Daoy (cell line): ENCODE measurements at places on chromosomes 12 and 14. TPM values are rescaled to one million over a fixed set of nuclear protein-coding genes. Genes with fewer than 3 reads are reported as not detected.

GRCh38 chr12:107415071-107415470 is 270.5 kb upstream of the PWP1 start:
- DNase-seq, result peak; percentile 89

GRCh38 chr14:85948153-85948552 is 418.2 kb downstream of the FLRT2 start:
- no peak for DNase-seq

Gene AGAP2
- total RNA-seq, result 0.03 and 0.29 TPM in 2 replicates

DNA sequence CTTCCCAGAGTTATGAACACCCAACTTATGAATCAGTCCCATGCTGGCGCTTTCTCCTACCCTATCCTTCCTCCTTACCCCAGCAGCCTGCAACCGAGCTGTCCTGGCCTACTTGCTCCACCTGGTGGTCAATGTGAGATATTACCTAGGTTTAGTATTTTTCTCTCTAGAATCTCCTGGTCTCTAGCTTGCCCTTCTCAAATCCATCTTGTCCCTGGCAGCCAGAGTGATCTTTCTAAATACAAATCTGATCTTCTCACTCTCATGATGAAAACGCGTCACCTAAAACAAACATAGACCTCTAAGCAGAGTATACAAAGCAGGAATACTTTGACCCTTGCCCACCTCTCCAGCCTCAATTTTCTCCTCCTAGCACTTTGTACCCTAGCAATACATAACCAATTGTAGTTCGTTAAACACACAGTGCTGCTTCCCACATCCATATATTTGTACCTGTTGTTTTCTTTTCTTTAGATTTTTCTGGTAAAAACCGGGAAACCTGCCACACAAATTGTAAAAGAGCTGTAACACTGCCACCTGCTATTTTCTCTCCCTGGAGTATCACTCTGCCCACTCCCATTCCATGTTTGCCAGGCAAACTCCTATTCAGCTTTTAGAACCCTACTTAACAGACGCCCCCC is 20.0 kb upstream of the TCP11L2 start:
- DNase-seq, result peak; percentile 65

Gene TMCC3
- 0.80 and 1.5 TPM in 2 replicates for total RNA-seq

GRCh38 chr14:103408491-103409155 is 23.4 kb downstream of the MARK3 start:
- no peak for DNase-seq

- DNase-seq, result peak; percentile 54
Observed at GRCh38 chr14:64556526-64556925, 6.8 kb downstream of the PPP1R36 start.

- DNase-seq, result peak; percentile 58
Observed at GRCh38 chr12:68638721-68639395, 28.2 kb downstream of the RAP1B start.

Gene CMKLR1
- 0.51 and 0.89 TPM in 2 replicates for total RNA-seq

DNA sequence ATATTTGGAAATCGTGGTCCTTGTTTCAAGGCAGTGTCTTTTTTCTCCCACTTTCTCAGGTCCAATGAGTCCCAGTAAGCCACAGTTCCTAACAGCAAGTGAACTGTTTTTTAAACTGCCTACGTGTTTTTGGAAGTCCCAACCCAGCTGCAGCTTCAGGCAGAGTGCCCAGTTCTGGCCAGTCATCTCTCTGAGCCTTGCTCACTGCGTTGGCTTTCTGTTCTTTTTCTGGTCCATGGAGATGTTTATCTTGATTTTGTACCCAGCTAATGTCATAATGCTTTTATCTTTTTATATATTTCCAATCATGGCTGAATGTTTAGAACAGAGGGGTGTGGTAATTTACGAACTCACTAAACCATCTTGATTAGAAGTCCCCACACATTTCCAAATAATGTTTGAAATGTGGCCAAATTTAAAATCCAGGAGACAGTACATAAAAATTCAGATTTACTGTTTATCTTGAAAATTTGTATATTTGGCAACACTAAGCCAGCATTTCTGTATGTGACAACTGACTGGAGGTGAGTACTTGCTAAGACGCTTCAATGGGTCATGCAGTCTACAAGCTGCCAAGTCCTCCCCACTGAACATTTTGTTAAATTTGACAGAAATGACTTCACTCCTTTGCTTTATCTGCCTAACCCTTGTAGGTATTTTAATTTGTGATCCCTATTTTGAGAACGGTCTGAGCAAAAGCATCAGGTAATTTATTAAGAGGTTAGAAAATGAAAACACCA is 46.1 kb upstream of the OTOGL start:
- peak; percentile 75 for DNase-seq

- DNase-seq, result peak; percentile 73
Observed at GRCh38 chr14:102928412-102929240, 6.2 kb downstream of the AMN start.

DNA sequence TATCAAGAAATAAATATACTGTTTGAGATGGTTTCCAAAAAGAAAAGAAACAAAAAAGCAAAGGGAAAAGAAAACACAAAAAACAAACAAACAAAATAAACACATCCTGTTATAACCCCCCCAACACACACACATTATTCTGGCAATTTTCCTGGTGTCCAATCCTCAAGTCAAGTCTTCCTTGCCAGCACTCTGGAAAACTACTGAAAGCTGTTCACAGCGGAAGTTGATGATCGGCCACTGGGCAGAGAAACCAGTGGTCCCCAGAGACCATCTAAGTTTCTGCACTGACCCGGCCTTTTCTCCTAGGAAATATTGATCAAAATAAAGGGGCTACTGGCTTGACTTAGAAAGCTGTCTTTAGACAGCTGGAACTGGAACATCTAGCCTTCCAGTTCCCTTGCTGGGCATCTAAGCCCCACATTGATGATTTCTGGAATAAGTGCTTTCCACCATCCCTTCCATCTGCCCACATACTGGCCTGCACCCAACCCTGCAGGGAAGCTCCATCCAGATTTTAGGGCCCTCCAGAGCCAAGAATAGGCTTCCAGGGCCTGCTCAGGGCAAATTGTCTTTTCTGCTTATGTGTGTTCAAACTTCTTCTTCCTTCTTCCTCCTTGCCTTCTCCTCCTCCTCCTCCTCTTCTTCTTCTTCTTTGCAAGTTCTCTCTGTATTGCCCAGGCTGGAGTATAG is 11.6 kb upstream of the PPP1CC start:
- DNase-seq, result no peak

DNA sequence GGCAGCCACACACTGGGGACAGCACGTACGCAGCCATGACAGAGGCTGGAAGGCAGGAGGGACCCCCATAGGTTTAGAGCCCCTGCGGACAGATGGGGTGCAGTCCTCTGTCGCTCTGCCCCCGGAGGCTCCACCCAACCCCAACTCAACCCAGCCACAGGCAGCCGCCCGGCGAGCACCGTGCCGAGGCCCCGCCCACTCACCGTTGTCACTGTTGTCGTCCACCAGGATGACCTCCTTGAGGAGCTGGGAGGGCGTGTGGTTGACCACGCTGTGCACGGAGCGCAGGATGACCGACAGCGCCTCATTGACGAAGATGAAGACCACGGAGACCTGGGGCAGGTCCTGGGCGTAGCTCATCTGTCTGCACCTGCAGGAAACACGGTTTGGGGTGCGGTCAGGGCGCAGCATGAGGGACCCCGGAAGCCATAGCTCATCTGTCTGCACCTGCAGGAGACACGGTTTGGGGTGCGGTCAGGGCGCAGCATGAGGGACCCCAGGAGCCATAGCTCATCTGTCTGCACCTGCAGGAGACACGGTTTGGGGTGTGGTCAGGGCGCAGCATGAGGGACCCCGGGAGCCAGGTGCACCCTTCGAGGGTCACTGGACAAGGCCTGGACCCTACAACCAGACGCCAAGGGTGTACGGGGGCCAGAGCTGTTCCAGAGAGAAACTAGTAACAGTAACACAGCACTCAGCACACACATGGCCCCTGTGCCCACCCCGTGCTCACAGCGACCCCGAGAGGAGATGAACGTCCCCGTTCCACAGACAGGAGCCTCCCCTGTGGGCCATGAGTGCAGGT is 66.9 kb downstream of the GALNT9 start:
- DNase-seq, result no peak

- no peak for DNase-seq
Observed at GRCh38 chr14:72645706-72646105, 248.2 kb downstream of the DPF3 start.

DNA sequence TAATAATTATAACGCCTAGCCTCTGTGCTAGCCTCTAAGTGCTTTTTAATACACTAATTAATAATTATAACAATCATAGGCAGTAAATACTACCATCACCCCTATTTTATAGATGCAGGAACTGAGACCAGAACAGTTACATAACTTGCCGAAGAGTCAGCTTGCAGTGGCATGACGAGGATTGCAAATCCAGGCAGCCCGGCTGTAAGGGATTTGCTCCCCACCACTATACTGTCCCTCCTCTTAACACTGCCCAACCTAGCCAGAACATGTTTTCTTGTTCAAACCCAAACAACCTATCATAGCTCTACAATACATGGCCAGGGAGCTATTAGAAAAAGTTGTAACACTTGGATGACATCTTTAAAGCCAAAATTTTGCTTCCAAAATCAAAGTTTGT is 33.9 kb upstream of the VASH1 start:
- DNase-seq, result no peak

DNA sequence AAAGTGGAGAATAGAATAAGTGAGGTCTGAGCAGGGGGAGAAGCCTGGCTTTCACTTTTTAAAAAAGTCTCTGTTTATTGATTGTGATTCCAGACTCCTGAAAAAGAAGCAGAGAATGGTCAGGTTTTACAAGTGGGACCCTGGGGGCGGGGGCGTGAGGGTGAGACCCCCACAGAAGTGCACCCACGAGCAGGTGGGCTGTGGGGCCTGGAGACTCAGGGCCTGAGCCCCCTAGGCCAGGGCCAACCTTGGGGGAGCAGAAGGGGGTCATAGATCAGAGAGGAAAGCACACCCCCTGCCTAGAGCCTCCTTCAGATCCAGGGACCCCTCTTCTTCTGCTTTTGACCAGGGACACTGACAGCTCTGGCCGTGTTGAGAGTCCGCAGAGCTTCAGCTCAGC is 180.3 kb downstream of the ADGRD1 start:
- no peak for DNase-seq

GRCh38 chr12:112564160-112564784 is 145.5 kb downstream of the PTPN11 start:
- DNase-seq, result no peak

GRCh38 chr14:96920023-96920422 is 122.8 kb downstream of the VRK1 start:
- DNase-seq, result no peak

GRCh38 chr14:87185961-87186560 is 806.9 kb downstream of the GALC start:
- no peak for DNase-seq

Gene LAG3
- 0.33 TPM in 1 of 2 replicates, not detected in the other for total RNA-seq
